Upper lobe of right lung (tissue), 1 donor: ENCODE measurements at places on chromosomes 5 and 9.

DNA sequence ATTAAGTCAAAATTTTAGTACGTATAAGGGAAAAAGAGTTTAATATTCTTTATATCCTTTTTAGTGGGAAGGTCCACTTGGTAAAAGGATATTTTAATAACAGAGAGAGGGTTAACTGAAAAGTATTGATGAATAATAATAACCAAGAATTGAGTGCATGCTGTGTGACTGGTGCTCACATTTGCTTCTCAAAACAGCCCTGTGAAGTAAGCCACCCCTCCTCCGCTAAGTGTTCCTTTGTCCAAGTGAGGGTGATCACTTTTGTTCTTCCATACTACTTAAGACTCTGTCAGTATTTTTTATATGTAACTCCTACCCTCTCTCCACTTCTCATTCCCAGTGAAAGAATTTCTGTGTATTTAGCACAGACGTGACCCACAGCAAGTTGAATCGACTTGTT, 51.5 kb downstream of the SLC44A1 start:
- H3K27ac ChIP-seq = no peak overlapping the region
- peaks cover 11% of the 10 kb centered on the region for H3K36me3 ChIP-seq
- H3K4me1 ChIP-seq = peaks cover 23% of the 10 kb centered on the region
- no peak overlapping the region for H3K4me3 ChIP-seq
- H3K27me3 ChIP-seq = no peaks in the 10 kb centered on the region

DNA sequence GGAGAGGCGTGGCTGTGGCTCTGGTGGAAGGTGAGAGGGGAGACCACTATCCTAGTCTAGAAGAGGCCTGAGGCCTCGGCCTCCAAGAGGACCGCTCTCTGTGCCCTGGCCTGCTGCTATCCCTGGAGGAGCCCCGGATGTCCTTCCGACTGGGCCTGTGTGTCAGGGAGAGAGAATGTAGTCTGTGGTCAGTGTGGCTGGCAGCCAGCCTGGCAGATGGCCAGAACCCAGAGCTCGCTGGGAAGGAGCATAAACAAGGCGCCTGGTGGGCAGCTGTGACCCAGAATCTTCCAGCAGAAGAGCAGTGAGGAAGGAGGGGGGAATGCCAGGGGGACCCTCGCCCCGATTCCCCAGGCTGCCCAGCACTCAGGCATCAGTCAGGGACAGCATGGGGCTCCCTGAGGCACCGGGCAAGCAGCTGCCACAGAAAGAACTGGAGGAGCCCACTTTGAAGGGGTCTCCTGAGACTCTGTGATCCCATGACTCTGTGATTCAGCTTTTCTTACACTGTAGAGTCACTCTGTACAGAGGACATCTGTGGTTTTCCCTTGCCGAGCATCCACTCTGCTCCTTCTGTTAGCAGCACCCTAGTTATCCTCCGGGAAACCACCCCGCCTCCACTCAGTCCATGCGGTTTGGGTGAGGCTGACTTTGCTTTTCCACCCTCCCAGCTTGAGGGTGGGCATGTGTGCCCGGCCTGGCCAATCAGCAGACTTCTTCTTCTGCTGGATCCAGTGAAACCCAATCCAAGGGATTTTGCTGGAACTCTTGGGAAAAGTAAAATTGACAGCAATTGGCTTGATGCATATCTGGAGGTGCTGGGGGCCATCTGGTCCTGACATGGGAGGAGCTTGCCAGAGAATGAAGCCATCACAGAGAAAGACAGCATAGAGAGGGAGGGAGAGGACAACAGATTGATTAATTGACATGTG, 46.2 kb upstream of the PWWP2A start:
- peak overlapping the region; percentile 83 for H3K27ac ChIP-seq
- H3K4me3 ChIP-seq = no peak overlapping the region
- H3K27me3 ChIP-seq = no peaks in the 10 kb centered on the region
- H3K4me1 ChIP-seq = peaks cover 21% of the 10 kb centered on the region
- peak; percentile 92 for DNase-seq

- H3K4me1 ChIP-seq = no peaks in the 10 kb centered on the region
- peak; percentile 61 for DNase-seq
- no peak overlapping the region for H3K27ac ChIP-seq
- H3K36me3 ChIP-seq = no peaks in the 10 kb centered on the region
Measured at GRCh38 chr5:1745123-1745795, 54.4 kb downstream of the MRPL36 start.

DNA sequence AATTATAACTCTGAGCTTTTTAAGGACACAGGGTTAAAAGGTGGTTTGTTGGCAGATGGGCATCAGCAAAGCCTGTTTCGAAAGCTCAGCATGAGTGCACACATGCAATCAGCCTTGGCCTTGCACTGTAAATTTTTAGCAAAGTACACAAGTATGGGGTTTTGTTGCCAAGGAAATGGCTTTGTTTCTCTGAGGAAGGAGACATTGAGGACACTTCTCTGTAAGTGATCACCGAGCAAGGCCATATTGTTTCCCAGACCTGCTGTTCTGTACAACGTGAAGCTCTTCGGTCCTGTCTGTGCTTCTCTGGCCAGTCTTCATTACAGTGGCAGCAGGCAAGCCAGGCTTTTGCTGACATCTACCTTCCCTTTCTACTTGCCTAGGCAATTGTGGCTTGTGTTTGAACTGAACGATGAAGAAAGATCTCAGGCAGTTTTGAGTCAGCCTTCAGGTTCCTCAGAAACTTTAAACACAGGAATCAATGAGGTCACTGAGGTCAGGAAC, 27.9 kb upstream of the GLRX start:
- H3K27ac ChIP-seq = peak overlapping the region; percentile 37
- no peak for DNase-seq
- no peaks in the 10 kb centered on the region for H3K27me3 ChIP-seq

DNA sequence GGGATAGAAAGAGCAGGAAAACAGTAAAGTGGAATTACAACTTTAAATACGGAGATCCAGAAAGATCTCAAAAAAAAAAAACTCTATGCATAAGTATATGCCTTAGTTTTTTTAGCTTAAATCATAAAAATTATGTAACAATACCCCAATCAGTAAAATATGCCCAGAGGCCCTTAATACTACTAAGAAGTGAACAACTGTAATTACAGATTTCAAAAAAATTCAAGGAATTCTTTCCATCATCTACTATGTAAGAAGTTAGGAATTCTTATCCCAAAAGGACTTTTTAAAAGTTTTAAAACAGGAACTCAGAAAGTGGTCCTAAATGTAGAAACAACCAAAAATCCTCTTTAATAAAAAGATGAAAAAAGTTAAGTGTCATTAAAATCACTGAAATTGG, 111.3 kb downstream of the SSBP2 start:
- peaks cover 4% of the 10 kb centered on the region for H3K4me1 ChIP-seq
- DNase-seq = no peak
- H3K27ac ChIP-seq = no peak overlapping the region
- H3K27me3 ChIP-seq = no peaks in the 10 kb centered on the region

DNA sequence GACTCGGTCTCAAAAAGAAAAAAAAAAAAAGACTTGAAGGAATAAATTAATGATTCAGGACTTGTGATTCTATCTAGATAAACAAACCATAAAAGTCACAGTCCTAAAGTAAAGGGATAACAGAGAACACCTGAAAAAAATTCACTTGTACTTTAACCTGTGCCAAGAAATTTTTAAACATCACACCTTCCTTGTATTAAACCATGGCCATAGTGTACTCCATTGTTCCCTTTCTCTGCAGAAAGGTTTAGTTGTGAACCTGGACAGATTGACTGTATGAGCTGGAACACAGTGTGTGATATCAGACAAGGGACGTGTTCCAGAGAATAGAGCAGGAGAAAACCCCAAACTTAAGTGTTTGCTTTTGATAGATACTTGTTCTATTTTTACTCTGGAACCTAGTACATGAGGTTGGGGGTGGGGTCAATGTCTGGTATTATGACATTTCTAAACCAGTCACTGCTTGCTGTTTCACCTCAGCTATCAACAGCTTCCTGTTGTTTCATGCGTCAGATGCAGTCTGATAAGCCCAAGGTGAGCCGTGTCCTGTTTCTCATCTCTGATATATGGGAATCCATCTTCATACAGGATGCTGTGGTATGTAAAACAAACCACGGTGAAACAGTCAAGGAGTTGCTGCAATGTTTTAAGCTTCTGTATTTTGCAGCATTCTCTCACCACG, 62.5 kb upstream of the ITGA1 start:
- no peak for DNase-seq
- H3K27me3 ChIP-seq = no peaks in the 10 kb centered on the region
- no peaks in the 10 kb centered on the region for H3K36me3 ChIP-seq
- peak overlapping the region; percentile 60 for H3K27ac ChIP-seq
- peaks cover 34% of the 10 kb centered on the region for H3K4me1 ChIP-seq

DNA sequence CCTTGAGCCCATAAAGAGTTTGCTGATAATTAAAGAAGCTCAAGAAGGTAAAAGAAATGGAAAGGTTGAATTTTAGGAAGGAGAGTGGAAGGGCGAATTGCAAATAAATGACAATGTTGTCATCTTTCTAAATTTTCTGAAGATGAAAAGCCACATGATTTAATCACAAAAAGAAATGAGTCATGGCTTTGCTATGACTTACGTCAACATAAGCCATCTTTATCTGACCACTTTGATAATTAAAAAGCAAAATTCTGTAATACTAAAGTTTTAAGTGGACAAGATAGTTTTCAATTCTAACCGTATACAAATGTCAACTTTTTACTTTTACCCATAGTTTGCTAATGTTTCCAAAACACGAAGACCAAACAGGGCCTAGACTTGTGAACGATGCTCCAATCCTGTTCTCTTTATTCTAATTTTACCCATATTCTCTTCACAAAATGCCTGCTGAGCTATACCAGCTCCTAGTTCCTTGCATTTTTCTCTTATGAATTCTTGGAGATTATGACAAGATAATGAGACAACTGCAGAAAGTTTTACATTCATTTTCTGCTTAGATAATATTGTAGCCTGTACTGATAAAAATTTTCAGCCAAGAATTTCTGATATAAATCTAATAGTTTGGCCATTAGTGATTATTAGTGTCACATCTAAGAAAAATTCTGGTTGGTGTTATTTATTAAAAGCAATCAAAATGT, 21.8 kb upstream of the PRUNE2 start:
- no peaks in the 10 kb centered on the region for H3K27me3 ChIP-seq
- no peaks in the 10 kb centered on the region for H3K4me1 ChIP-seq
- no peaks in the 10 kb centered on the region for H3K36me3 ChIP-seq
- no peak overlapping the region for H3K4me3 ChIP-seq
